ENCODE measurements at places on chromosomes 12 and 14.

GRCh38 chr14:96576937-96577336 lies 74.8 kb downstream of the PAPOLA start:
- DNase-seq: no peak

DNA sequence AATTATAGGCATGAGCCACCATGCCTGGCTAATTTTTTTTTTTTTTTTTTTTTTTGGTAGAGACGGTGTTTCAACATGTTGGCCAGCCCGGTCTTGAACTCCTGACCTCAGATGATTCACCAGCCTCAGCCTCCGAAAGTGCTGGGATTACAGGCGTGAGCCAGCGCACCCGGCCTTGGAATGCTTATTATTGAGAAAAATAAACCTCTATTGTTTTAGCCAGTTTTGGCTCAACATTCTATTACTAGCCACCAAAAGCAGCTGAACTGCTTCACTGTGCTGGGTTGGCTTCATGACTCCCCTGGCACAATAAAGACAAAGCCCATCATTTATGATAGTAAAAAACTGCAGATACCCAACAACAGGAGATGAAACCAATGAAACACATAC lies 93.5 kb upstream of the CEP83 start:
- no peak for DNase-seq

GRCh38 chr12:120834489-120835303 lies 69.5 kb downstream of the SPPL3 start:
- no peak for DNase-seq

DNA sequence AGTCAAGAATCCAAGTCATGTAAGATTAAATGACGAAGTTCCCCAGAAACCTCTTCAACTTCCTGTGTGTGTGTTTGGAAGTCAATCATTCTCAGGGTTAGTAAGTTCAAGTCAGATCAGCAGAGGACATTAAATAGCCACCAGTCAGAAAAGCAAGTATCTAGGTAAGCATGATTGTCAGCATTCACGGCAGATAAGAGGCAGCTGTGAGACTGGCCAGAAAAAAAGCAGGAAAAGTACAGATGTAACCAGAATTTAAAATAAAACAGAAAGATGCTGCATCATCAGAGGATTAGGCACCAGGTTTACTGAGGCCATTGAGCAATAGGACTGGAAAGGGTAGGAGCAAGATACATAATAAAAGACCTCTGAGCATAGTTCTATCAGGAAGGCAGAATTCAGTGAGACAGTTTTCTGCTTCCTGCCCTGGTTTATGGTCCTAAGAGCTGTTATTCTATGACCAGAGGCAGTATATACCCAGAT lies 606.9 kb downstream of the FSCB start:
- no peak for DNase-seq

DNA sequence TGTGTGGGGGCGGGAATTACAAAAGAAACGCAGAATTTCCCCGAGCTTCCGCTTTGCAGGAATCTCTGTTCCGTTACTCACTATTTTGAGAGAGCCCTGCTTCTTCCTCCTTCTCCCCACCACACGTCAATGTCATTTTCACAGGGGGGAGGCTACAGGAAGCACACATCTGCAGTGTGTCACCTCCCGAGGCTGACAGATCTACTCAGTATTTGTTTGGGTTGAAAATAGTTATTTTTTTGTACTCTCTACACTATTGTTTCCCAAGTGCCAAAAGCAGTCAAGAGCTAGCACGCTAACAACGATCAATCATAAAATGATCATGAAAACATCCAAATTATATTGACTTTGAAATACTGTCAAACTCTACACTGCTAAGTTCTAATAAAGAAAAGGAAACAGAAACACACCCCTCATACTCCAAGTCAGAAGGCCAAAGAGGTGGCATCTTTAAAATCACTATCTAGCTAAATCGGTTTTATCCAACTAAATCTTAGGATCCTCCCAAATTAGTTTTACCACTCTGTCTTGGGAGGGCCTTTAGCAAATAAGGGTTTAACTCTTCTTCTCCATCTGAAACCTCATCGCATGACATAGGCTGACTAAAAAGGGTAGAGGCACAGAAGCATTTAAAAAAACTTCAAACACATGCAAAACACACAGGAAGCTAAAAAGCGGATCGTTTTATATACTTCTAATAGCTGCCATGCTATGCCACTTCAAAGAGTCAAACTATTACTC lies 51.8 kb downstream of the FOXN3 start:
- no peak for DNase-seq

- no peak for DNase-seq
Measured at GRCh38 chr12:47983541-47984115, 20.2 kb downstream of the TMEM106C start.

DNA sequence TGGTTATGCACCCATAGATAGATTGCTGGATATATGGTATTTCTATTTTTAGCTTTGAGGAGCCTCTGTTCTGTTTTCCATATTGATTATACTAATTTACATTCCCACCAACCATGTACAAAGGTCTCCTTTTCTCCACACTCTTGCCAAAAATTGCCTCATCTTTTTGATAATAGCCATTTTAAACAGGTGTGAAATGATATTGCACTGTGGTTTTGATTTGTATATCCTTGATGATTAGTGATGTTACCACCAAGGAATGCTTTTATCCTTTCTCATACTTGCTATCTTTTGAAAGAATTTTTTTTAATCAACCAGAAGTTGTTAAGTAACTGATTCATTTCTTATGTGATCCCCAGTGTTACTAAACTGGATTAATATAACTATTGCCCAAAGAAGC lies 60.0 kb downstream of the BBS10 start:
- DNase-seq: no peak

DNA sequence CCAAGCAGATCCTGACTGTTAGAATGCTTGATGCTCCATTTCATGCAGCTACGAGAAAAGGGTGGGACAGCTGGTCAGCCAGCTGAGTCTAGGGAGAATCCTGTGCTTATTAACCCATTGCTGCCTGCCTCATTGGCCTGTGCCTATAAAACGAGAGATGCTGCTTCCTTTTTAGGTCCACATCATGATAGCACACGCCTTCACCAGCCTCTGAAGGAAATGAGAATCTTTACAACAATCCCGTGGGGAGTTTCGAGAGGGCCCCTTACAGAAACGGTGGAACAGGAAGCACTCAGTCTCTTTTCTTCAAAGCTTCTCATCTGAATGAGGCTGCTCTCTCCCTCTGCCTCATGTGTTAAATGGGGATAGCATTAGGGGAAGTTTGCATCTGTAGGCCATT lies 147.3 kb upstream of the RFLNA start:
- DNase-seq: no peak

- no peak for DNase-seq
Measured at GRCh38 chr12:59088673-59089072, 168.4 kb upstream of the LRIG3 start.

DNA sequence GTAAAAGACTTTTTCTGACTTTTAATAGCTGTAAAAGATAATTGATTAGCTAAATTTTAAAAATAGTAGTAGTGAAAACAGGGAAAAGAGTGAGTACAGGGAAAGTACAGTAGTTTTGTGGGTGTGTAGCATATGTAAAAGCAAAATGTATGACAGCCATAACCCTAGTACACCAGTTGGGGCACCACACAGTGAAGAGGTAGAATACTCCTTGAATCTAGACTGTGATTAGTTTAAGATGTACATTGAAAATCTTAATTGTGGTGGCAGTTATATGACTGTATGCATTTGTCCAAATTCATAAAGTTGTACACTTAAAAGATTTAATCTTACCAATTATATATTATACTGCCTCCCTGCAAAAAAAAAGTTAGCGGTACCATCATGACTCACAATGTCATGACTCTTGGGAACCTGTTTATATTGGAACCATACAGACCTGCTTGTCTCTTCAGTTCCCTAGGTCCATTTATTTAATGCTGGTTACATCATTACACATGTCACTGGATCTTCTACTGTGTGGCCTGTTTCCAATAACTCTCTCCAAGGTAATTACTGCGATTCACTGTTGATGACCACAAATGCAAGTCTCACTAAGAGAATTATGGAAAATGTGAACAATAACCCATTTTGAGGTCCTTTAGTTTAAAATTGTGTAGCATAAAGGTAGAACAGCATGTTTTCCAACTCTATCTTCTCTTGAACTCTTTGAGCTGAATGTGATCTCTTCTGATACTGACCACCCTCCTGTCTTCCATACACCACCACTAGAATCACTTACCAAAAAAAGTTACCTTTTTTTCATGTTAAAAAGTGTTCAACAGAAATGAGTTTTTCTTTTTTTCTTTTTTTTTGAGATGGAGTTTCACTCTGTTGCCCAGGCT lies 264.2 kb upstream of the AMIGO2 start:
- no peak for DNase-seq

GRCh38 chr12:104083769-104084475 lies 19.6 kb downstream of the HCFC2 start:
- no peak for DNase-seq

DNA sequence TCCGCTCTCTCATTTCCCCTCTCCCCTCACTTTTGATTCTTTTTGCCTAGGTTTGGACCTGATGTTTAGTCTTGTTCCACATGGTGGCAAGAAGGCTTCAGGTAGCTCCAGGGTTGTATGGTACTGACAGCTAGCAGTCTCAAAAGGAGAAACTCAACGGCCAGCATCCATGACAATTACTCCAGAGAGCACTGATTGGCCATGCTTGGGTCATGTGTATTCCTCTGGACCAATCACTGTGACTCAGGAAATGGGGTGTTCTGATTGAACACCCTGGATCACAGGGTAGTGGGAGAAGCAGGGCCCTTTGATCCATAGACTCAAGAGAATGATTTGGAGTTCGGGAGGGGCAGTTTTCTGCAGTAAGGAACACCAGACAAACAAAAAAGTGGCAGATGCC lies 45.3 kb downstream of the DYRK2 start:
- no peak for DNase-seq

DNA sequence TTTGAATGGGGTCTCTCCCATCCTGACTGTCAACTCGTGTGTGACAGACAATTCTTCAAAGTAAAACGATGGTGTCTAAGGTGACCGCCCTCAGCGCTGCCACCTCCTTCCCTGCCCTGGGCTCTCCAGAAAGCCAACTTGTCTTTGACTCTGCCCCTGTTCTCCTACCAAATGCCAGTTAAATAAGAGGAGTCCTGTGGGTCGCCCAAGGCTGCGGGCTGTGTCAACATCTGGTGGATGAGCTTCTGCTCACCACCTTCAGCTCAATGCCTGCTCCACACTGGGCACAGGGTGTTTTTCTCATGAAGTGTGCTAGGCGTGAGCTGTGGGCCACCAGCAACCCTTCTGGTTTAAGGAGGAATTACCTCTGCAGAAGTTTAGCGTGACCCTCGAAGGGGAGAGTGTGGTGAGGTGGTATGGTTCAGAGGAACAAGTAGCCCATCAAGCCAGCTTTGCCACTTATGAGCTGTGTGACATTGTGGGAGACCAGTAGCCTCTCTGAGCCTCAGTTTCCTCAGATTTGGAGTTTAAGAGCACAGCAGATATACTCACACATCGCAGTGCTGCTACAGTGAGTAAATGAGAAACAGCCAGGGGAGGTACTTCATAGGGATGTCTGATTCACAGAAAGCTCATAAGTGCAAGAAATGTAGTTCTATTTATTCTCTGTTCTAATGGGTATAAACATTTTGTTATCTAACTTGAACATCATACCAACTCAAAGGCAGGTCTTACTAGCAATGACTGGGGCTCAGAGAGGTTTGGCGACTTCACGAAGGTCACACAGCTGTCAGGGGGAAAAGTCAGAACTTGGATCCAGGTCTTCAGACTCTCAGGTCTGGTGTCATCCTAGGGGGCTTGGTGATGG lies 12.1 kb downstream of the SERPINA1 start:
- DNase-seq: no peak

- DNase-seq: no peak
Measured at GRCh38 chr14:79483477-79484388, 727.6 kb downstream of the DIO2 start.

DNA sequence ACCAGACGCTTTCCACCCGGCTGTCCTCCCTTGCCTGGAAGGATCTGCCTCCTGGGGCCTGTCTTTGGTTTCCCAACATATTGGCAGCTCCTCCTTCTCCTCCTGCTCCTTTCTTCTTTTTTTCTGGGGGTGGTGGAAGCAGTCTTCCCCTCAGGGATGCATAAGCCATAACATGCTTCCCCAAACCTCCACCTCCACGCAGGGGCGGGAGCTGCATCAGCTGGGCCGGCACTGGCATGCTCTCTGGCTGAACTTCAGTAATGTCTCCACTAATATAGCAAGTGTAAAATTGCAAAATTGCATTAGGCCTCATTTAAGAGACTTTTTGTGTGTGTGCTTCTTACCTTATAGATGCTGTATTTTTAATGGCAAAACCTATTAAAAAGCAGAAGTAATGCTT lies 58.6 kb downstream of the GLT1D1 start:
- no peak for DNase-seq

GRCh38 chr12:124259154-124260066 lies 35.5 kb upstream of the RFLNA start:
- peak; percentile 65 for DNase-seq

GRCh38 chr14:92926180-92926845 lies 3.4 kb downstream of the CHGA start:
- no peak for DNase-seq

DNA sequence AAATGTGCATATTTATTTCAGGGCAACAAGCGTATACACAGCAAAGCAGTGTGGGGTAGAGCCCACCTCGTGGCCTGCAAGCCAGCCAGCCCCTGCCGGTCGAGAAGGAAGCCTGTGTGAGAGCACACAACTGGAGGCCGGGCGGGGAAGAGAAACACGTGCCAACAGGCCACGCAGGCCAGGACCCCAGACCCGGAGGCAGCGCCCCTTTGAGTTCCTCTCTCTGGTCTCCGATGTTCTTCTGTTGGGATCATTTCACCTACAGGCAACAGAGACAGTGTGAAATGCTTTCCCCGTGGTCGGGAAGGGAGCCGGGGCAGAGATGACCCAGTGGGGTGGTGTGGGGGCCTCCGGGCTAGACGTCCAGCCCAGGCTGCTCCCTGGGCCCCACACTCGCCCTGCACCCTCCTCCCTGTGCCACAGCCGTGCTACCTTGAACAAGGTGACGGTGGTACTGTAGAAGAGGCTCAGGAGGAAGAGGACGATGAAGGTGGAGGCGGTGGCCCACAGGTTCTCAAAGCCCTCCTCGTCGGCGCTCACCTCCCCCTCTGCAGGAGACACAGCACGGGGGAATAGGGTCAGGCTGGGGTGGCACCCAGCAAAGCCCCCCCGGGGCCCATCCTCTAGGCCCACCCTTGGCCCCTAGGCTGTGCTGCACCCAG lies 325.5 kb downstream of the TMEM121 start:
- DNase-seq: no peak

GRCh38 chr12:13745111-13745860 lies 236.1 kb downstream of the GRIN2B start:
- DNase-seq: no peak

GRCh38 chr12:59768031-59768430 lies 172.2 kb downstream of the SLC16A7 start:
- no peak for DNase-seq

GRCh38 chr12:131618303-131618658 lies 92.6 kb upstream of the SFSWAP start:
- DNase-seq: no peak
